ENCODE measurements at places on chromosomes 7 and 10.

DNA sequence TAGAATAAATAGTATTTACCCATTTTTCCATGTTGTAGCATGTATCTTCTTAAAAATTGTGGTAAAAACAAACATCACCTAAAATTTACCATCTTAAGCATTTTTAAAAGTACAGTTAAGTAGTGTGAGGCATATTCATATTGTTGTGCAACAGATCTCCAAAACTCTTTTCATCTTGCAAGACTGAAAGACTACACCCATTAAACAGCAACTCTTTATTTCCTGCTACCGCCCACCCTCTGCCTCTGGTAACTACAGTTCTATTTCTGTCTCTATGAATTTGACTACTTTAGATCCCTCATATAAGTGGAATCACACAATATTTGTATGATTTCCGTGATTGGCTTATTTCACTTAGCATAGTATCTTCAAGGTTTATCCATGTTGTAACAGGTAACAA lies 40.0 kb upstream of the AGBL3 start:
- peak; percentile 13 for DNase-seq

DNA sequence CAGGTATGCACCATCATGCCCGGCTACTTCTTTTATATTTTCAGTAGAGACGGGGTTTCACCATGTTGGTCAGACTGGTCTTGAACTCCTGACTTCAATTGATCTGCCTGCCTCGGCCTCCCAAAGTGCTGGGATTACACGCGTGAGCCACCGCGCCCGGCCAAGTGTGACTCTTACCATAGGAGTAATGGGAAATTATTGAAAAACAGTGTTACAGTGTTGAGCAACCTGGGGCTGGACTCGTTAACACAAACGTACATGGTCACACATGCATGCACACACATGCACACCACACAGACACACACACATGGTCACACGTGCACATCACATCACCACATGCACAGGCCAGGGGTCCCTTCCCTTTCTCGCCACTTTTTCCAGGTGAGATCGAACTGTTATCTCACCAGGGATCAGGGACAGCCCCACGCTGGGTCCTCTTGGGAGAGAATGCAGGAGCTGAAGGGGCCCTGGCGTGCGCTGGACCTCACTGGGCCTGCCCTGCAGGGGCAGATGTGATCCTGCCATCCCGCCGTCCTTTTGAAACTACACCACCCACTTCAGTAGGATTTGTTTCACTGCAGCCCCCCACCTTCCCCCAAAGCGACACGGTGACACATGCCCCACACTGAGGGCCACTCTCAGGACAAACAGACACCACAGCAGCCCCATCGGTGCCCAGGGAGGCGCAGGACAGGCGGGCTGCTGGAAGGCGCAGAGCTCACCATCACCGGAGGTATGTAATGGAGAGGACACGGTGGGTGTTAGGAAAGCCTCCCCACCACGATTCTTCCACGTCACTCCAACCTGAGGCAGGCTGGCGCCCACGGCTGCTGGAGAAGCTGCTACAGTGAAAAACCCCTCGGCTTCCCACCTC lies 10.2 kb downstream of the RADIL start:
- DNase-seq = no peak

DNA sequence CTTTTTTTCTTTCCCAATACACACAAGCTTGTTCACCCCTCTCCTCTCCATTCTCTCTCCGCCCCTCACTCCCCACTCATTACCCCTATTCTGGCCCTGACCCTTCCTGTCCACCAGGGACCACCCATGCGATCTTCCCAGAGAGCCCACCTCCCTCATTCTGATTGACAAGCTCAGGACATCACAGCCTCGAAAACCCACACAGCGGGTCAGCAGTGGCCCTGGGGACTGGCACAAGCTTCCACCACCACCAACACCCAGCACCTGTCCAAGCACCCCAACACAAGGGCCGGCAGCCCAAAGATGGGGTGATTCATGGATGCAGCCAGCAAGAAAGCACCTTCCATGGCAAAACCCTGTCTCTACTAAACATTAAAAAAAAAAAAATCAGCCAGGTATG lies 50.0 kb upstream of the USP6NL start:
- no peak for DNase-seq

- no peak for DNase-seq
Observed at GRCh38 chr7:4279216-4279615, 402.9 kb upstream of the FOXK1 start.

DNA sequence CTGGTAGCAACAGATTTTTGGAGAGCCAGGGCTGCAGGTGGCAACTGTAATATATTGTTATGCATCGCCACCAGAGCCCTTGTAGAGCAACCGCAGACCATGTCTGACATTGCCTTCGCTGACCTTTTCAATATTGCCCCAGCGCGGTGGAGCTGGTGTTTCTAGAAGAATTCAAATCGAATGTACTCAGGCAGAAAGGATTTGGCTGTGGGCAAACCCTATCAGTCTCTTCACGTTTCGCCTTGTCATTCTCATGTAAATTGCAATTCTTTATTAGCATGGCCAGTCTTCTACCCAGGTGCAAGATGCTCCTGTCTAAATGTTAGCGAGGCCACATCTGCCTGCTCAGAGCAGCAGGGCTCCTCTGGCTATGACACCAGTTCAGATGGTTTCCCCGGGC lies 490.2 kb upstream of the AUTS2 start:
- no peak for DNase-seq

DNA sequence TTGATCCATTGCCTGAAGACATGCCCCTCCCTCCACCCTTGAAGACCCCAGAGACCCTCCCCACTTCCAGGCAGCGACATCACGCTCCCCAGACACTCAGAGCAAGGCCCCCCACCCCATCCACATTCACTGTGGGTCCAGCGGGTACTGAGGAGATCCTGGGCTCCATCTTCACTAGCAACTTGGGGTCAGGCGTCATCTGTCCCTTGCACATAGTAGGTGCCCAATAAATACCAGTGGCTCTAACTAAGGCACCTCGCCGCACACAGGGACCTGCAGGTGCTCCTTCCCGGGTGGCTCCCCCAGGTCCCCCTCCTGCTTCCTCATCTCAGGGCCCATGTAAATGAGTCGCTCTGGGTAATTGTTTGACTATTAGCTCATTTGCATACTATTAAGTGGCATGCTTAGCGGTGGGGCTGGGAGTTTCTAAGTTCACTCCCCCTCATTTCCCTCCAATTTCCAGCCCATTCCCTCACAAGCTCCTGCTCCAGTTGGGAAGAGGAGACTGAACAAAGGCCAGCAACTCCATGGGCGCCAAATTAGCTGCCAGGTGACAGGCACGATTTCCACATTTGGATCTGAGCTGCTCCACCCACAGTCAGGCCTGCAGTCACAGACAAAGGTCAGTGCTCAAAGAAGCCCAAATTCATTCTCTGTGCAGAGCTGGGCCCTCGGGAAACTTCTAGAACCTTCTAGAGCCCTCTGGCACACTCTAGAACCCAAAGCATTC lies 29.7 kb downstream of the EBF3 start:
- no peak for DNase-seq
